ENCODE measurements at places on chromosomes 11 and 22.
A peak's percentile ranks its signal among the peaks of the same experiment; 100 is the strongest.

GRCh38 chr22:49360746-49361145 is 466.9 kb downstream of the BRD1 start:
- DNase-seq, result no peak

DNA sequence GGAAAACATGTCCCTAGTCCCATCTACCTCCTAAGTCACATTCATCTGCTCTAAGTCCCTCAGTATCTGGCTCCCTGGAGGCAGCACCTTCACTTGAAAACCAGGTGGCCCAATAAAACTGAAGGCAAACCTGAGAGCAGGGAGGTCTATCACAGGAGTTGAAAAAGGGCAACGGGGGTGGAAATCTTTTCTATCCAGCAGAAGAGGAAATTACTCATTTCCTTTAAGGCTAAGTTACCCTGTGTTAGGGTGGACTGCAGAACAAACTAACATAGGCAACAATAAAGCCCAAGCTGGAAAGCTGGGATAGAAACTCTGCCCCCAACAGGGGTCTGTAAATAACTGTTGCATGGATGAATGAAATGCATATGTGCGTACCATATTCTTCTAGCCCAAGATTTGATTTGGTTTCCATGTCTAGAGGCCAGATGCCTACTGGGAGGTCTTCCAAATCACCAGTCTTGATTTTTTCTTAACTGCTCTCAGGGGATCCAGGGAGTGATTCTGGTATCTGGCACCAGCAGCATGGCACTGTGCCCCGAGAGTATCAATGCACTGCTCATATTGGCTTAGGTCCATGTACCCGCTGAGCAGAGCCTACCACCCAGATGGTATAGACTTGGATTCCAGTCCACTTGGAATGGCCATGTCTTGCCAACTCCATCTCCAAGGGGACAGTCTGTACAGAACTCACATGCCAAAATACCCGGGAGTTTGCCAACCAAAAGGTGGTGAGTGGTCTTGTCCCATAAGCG is 350.0 kb upstream of the NCAM1 start:
- DNase-seq, result no peak

DNA sequence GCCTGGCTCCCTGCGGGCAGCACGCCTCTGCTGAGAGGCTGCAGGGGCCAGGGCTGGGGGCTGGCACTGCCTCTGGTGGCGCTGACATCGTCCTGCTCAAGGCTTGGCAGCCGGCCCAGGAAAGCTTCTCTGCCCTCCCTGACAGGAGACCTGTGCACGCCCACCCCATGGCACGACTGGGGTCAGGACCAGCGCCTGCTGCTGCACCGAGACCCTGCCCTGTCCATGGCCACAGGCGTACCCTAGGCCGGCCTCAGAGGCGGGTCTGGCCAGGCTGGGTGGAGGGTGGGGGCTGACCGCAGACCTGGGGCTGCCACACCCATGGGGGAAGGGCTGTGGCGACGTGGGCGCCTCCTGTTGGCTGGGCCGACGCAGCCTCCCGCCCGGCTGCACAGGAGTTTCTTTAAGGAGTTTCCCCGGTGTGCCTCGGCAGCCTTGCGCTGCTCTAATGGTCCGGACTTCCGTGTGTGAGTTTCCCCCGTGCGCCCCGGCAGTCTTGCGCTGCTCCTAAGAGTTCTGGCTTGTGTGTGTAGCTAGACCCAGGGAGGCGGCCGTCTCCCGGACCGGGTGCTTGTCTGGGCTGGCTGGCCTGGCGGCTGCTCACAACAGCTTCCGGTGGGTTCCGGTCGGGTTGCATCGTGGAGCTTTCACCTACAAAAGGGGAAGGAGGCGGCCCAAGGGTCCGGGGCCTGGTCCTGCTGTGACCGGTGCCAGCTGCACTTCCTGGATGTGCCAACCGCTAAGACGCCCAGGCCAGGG is 4.6 kb downstream of the TRABD start:
- DNase-seq, result peak; percentile 89

DNA sequence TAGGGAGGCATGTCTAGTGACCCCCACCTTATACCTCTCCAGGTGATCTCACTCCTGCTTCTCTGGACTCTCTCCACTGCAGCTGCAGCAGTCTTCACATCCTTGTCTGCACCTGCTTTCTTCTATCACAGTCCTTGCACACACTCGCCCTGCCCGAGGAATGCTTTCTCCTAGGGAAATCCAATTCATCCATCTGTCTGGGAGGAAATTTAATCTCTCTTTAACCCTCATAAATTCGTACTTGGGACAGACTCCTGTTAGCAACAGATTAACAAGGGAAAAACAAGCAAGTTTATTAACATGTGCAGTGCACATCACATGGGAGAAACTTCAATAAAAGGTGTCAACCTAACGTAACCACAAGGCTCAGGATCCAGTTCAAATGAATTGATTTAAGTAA is 11.3 kb upstream of the RCN1 start:
- DNase-seq, result no peak

DNA sequence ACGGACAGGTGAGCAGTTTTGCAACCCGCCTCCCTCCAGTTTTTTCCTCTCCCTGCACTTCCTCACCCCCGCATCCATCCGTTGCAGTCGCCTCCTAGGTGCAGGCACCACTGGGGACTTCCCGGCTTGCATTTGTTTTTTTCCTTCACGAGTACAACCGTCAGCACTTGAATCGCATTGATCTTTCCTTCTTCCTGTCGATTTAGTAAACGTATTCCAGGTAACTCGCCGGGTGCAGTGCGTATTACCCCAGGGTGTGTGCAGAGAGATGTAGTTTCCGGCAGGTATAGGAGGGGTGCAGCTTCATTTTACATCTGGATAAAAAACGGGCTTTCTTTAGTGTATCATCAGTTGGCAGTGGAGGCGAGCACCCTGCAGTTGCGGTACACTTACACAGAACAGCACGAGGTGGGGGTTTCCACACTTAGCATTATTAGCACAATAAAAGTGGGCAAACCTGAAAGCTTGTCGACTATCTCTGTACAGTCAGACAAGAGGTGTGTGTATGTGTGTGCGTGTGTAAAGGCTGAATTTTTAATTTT is at the start of gene SORL1-AS1:
TSS of gene SORL1-AS1 (minus strand) at position 359 of the 542 bp plus-strand sequence.
- DNase-seq, result peak; percentile 78

DNA sequence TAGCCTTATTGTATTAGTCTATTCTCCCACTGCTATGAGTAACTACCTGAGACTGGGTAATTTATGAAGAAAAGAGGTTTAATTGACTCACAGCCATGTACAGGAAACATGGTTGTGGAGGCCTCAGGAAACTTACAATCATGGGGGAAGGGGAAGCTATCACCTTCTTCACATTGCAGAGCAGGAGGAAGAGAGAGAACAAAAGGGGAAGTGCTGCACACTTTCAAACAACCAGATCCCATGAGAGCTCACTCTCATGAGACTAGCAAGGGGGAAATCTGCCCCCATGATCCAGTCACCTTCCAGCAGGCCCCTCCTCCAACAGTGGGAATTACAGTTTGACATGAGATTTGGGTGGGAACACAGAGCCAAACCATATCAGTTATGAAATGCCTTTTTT is 179.4 kb downstream of the ARHGAP42 start:
- no peak for DNase-seq

- no peak for DNase-seq
These were observed 123.7 kb downstream of the CASP12 start for GRCh38 chr11:104774578-104774977.

GRCh38 chr11:69501891-69502860 is 20.7 kb downstream of the LINC01488 start:
- no peak for DNase-seq

DNA sequence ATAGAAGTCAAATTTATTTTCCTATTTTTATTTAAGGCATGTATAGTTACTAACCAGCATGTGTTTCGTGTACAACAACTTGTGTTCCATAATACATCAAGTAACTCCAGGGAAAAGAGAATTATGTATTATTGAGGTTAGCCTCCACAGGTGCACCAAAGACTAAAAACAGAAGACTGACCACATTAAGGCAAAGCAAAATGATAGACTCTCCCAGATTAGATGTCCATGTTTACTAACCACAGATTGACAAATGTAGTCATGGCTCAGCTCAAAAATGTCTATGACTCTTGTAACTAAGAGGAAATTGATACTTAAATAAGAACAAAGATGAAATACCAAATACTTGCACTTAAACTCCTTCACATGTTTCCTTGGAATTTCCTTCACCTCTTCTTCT is 238.5 kb downstream of the METTL15 start:
- DNase-seq, result no peak

DNA sequence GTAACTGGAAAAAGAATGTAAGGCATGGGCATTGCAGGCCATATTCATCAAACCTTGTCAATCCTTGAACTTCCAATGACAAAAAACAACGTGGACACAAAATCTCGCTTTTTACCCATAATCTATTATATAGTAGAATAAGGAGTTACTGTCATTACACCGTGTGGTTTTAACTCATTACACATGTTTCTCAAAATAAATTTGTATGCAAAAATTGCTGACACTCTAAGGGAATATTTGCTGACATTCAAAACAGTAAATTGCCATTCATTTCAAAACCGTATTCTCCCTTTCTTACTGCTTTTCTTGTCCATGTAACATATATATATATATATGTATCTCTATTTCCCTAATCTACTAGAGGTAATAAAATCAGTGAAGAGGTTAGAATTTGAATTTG is 33.4 kb downstream of the CDON start:
- DNase-seq, result no peak

- no peak for DNase-seq
These were observed 521 bp downstream of the ALDH3B2 start for GRCh38 chr11:67673902-67674301.

DNA sequence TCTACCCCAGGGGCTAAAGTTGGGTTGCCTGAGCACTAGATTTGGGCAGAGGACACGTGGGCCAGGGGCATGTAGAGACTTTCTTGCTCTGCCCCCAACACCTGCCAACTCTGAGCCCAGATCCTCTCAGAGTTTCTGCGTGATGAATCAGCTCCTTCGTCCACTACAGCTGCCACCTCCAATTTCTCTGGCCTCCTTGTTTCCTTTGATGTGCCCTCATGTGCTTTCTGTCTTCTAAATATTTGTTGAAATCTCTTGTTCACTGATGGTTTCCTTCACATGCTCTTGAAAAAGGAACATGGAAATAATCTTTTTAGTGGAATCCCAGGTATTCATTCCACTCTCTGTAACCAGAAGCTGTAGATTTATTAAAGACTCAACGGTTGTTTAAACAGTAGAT is 8.0 kb downstream of the IZUMO1R start:
- no peak for DNase-seq

DNA sequence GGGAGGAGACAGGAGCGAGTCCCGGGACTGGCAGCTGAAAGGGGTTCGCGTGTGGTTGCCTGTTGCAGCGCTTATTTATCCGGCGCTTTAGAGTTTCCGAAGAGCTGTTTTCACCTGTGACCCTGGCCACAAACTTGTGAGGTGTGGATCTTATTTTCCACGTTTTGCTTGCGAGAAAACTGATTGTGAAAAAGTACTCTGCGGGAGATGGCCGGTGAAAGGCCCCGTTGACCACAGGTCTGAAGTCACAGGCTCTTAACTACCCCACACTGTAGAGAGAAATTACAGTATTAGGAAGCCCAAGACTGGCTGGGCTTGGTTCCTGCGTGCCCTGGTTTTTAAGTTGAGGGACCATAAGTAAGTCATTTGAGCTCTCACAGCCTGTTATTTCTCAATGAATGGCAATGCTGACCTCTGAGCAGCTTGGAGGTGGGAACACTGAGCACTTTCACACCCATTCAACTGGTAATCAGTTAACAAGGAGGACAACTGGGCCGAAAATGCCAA is 379 bp upstream of the RAB38 start:
- DNase-seq, result no peak

DNA sequence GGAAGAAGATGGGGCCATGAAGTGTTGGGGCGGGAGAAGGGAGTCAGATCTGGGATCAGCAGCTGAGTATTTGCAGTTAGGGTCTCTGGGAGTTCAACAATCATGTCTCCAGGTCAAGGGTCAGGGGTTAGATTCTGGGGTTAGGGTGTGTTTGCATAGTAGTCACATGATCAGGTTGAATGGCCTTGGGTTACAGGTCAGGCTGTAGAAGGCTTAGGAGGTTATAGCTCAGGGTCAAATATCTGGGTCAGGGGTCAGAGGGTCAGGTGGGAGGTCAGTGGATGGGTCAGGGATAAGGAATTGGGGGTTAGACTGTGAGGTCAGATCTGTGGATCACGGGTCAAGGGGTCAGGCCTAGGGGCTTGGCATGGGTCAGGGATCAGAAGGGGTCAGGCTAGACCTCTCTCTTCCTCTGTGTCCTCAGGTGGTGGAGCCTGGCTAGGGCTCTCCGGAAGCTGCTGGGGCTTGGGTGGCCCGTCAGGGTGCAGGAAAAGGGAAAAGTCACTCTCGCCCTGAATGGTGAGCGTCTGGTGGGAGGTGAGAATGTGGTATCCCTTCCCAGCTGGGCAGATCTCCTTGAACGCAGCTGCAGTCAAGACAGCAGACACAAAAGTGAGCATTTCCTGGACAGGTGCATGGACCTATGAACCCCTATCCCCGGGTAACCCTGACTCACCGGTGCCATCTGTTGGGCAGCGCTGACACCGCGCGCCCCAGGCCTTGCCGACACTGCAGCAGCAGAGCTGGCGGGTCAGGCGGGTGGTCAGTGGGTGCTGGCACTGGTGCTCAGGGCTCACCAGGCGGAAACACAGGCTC is 6.4 kb downstream of the LTBP3 start:
- peak; percentile 79 for DNase-seq

- no peak for DNase-seq
These were observed 31.0 kb downstream of the SLC22A6 start for GRCh38 chr11:62953811-62954210.

- DNase-seq, result no peak
These were observed 111.5 kb upstream of the IGLL5 start for GRCh38 chr22:22776121-22776520.

- no peak for DNase-seq
These were observed 1.9 kb upstream of the OR52E4 start for GRCh38 chr11:5878564-5878963.

- DNase-seq, result no peak
These were observed 58.3 kb downstream of the AAMDC start for GRCh38 chr11:77879218-77879617.

- DNase-seq, result peak; percentile 95
These were observed at the start of the genes HPS4 and SRRD for GRCh38 chr22:26483439-26484359. TSS of gene HPS4 (minus strand) at chr22:26483783. CDS start at chr22:26481762, 2,021 bp downstream. TSS of gene SRRD (plus strand) at chr22:26483877. CDS start at chr22:26483891, 14 bp downstream.
